Stimulated activated CD8-positive, alpha-beta memory T cell treated with anti-CD3 and anti-CD28 coated beads, Interleukin-4, amount 100 ng/mL, for 24 hours (primary cell): ENCODE measurements at places on chromosomes 12 and 14.

GRCh38 chr12:101785671-101786070 lies 45.1 kb downstream of the GNPTAB start:
- no peak for DNase-seq

DNA sequence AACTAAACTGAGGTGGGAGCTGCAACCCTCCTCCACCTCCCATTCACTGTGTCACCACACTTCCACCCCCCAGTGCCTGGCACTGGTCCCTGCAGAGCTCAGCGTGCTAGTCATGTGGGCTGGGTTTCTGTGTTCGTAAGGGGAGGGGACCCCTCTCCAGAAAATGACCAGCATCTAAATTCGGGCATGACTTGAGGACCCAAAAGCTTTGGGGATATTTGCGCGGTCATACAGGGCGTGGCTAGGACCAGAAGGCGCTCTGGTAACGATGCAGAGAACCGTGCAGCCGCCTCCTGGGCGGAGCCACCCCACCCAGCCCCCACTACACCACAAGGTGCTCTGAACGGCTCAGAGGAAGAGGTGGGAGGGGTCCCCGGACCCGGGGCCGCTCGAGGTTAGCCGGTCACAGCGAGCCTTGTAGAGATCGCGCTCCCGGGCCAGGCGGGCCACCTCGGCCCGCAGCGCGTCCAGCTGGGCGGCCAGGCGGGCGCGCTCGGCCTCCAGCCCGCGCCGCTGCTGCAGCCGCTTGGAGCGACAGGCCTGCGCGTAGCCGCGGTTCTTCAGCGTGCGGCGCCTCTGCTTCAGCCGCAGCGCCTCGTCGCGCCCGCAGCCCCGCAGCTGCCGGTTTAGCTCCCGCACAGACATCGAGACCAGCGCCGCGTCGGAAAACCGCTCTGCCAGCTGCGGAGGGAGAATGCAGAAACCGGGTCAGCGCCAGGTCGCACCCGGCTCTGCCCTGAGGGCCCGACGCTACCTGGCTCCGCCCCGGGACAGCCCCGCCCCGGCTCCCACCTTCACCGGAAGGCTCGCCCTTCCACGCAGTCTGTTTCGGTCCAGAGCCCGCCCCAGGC lies 9.8 kb downstream of the CPNE6 start:
- DNase-seq: peak; percentile 69

GRCh38 chr12:52813203-52813819 lies 605 bp downstream of the KRT4 start:
- no peak for DNase-seq

- no peak for DNase-seq
These were observed 1.3 kb upstream of the C14orf39 start for GRCh38 chr14:60487211-60487610.

DNA sequence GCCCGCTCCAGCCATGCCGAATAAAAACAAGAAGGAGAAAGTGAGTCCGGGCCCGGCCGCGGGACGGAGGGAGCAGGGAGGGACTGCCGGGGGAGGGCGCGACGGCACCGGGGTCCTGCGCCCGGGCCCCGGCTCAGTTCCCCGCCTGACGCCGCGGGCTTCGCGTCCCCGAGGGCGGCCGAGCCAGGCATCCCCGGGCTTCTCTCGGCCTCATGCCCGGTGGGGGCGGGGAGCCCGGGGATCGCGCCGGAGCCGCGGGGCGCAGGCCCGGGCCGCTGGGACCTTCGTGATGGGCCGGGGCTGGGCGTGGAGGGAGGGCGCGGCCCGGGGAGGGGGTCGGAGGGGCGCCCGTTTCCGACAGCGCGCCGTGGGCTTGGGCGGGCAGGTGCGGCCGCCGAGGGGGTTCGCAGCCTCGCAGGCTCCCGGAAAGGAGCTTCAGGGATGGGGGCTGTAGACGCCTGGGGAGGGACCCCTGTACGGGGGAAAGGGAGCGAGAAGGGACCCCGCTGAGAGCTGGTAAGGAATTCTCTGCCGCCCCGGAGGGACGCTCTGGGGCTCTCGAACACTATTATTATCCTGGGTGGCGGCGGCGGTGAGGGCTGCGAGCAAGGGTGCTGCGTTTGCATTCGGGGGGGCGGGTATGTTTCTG lies 496 bp downstream of the PPP2R5C start:
- peak; percentile 27 for DNase-seq

GRCh38 chr14:67584978-67585377 lies 15.1 kb downstream of the PIGH start:
- DNase-seq: no peak

GRCh38 chr12:94211021-94211420 lies 62.6 kb downstream of the PLXNC1 start:
- DNase-seq: no peak

DNA sequence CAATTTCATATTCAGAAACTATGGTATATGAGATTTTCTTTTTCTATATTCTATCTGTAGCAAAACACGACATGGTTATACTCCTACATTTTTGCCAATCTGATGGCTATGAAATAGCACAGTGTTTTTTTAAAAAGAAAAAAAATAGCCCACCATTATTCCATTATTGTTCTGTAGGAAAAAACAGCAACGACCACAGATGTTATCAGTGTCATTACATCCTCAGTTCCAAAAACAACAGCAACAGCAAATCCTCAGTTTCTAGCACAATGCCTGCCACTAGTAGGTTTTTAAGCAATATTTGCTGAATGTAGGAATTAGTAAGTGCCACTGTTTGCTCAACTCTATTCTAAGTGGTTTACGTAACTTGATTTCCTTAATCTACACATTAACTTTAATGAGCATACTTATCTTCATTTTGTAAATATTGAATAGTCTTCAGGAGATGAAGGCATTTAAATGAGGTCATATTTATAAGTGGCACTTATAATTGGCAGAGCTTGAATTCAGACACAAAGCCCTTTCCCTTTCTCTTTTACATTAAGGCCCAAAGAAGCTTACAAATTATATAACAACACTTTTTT lies 8.3 kb downstream of the RNASE6 start:
- no peak for DNase-seq

DNA sequence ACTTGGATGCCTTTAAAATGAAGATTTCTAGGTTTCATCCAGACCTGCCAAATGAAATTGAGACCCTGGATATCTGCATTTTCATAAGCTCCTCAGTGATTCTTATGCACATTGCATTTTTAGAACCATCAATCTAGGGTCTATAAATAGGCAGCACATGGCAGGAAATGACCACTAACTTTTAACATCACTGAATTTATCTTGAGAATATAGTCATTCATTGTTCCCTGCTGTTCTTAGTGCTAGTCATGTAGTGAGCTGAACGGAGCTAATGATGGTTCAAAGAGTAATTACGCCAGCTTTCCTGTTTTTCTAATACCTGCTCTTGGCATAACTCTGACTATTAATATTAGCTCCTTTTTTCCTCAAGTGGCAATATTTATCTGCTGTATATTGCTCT lies 91.6 kb downstream of the TPH2 start:
- no peak for DNase-seq

- no peak for DNase-seq
These were observed 74.9 kb downstream of the PCNX1 start for GRCh38 chr14:70982200-70982599.

DNA sequence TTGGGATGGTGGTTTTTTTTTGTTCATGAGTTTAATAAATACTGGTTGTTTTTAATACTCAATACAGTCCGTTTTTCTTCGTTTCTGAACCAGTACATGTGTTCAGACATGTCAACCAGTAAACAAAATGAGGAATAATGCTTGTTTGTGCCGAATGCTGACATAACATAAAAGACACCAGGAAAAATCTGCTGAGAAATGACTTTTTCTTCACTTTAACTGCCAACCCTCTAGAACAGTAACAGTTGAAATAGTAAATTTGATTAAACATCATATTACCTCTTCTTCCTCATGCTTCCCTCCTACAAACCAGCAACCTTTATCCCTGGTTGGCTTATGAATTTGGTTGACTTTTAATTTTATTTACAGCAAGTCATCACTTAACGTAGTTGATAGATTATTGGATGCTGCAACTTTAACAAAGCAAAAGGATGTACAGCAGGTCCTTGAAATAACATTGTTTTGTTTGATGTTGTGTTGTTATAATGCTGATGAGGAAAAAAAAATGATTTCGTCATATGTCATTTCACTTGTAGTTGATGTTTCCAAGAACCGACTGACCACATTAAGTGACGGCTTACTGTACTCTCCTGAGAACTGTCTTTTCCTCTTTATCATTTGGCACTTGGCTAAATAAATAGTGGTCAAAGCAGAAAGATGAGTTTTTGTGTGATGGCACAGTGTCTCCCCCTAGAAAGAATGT lies 340.5 kb downstream of the TMTC2 start:
- DNase-seq: no peak

DNA sequence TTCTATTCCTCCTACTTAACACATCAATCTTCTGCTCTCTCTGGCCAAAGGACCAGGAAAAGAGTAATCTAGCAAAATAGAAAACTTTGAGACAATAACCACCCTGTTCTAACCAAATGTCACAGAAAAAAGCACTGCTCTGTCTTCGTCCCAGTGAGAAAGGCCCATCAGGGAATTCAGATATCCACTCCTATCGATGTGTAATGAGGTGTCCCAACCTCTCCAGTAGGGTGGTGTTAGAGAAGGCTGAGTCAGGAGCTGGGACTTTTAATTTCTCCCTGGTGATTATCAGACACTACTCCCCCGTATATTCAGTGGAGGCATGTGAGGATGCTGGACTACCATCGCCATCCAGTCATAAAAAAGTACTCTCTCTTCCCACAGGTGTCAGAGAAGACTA lies 130.3 kb downstream of the TMTC3 start:
- DNase-seq: no peak

GRCh38 chr12:31801872-31802271 lies 73.1 kb upstream of the AMN1 start:
- no peak for DNase-seq

- no peak for DNase-seq
These were observed 44.2 kb downstream of the GPR137C start for GRCh38 chr14:52596861-52597260.

DNA sequence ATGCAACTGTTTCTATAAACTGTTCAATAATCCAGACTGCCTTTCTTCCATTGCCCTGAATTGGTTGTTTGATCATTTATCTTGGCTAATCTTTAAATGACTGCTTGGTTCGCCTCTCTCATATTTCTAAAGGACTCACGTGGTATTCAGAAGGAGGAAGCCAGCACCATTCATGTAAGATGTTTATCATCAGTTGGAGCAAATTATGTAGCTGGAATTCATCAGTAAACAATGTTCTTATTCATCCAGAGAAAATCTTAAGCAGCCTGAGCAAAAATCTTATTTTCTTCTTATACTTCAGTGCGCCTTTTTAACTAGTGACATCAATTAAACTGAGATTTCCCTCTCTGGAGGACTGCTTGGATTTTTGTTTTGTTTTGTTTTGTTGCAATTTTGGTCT lies 538.7 kb upstream of the TMEM132C start:
- DNase-seq: no peak

DNA sequence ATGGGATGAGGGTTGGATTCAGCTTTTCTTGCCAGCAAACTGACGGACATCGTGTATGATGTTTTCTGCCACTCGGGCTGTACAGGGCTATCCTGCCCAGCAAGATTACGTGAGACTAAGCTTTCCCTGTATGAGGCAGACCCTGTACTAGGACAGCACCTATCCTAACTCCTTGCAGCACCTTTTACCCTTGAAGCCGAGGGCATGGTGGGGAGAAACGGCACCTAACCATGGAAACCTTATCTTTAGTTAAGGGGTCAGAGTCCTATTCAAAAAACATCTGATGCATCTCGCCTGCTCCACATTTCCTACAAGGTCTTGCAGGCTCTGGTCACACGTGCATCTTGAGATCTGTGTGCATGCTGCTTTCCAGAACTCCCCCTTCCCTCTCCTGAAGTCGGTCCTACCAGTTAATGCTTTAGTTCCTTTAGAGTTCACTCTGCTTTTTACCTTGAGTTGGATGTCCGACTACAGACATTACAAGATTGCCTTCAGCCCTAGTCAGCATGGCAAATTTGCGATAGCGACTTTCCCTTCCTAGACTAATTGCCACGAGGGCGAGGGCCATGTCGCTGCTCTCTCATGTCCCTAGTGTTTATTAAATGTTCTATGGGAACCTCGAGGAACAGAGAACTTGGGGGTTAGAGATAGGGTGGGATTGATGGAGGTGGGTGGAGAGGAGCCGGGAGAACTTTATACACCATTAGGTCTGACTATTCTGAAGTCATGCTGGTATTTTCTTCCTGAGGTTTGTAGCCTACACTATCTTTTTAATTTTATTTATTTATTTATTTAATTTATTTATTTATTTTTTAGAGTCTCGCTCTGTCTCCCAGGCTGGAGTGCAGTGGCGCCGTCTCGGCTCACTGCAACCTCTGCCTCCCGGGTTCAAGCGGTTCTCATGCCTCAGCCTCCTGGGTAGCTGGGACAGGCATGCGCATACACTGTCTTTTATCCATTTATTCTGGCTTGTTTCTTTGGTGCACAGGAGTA lies 6.6 kb downstream of the RAN start:
- DNase-seq: no peak

DNA sequence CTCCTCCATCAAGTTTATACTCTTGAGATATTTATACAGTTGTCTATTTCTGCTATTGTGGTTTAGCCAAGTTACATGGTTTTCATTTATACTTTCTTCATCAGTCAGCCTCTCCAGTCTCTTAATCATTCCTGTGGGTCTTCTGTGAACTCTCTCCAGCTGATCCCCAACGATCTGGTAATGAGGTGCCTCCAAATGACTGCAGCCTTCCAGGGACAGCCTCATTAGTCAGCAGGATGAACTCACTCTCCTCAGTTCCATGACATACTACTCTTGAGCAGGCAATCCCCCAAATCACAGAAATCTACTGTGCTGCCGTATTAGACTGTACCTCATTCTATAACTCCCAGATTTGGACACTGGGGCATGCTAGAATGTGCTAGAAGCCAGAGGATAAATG lies 15.3 kb downstream of the AREL1 start:
- no peak for DNase-seq

DNA sequence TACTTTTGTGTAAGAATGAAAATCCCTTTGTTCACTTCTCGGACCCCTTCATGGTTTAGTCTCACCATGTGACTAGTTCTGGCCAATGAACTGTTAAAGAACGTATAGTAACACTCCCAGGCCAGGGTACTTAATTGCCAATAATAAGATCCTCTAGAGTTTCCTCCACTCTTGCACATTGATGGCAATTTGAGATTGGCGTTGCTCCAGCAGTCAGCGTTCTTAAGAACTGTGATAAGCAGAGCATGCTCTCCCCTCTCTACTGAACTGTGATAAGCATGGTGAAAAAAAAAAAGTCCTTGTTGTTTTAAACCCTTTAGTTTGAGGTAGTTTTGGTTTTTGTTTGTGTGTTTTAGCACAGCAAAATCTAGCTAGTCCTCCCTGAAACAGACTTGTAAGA lies 854.5 kb downstream of the SLC6A15 start:
- no peak for DNase-seq

- no peak for DNase-seq
These were observed 39.4 kb downstream of the ATF7 start for GRCh38 chr12:53586745-53587144.

DNA sequence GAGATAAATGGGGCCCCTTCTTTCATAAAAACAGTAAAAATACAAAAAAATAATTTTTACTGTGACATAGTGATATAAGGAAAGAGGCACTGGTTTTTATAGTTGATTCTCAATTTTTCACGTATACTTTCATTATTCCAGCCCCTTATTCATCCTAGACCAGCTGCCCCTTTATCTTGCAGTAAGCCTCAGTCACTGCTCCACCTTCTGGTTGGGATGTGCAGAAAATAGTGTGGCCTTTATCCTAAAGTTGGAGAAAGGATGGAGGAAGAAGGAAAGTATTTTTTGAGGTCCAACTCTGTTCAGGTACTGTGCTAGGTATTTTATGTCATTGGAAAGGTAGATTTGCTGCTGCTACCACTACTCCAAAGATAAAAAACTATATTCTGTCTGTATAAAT lies 172.7 kb downstream of the ANO6 start:
- no peak for DNase-seq
